ENCODE measurements at places on chromosomes 11 and 22. TPM values are rescaled to one million over a fixed set of nuclear protein-coding genes. Genes with fewer than 3 reads are reported as not detected.

The OR1S2 gene
- total RNA-seq, result not detected

The CDHR5 gene
- not detected for total RNA-seq

The TP53AIP1 gene
- total RNA-seq, result not detected

The ZNF70 gene
- total RNA-seq, result 0.32 TPM

The THY1 gene
- not detected for total RNA-seq

The CHID1 gene
- total RNA-seq, result 49.1 TPM

The BLID gene
- not detected for total RNA-seq

The EFEMP2 gene
- total RNA-seq, result 41.8 TPM

The SYT9 gene
- 0.08 TPM for total RNA-seq

The KIRREL3 gene
- not detected for total RNA-seq

The YAP1 gene
- total RNA-seq, result 0.75 TPM

The IGSF9B gene
- total RNA-seq, result 119 TPM

The FGF19 gene
- 0.11 TPM for total RNA-seq

The TRIM66 gene
- 16.2 TPM for total RNA-seq

The PDE3B gene
- 10.7 TPM for total RNA-seq

The DEFB131B gene
- total RNA-seq, result not detected

The SCUBE1 gene
- total RNA-seq, result 0.39 TPM

The CD248 gene
- total RNA-seq, result 0.31 TPM

All from activated naive CD4-positive, alpha-beta T cell treated with anti-CD3 and anti-CD28 coated beads, Interleukin-2, amount 50 U/mL, for 72 hours (primary cell).